Mammary epithelial cell (primary cell): ENCODE measurements at places on chromosomes 2 and 18. TPM values are rescaled to one million over a fixed set of nuclear protein-coding genes. Genes with fewer than 3 reads are reported as not detected.

SERPINB11 gene
- polyA plus RNA-seq: not detected

WNT10A gene
- 0.85 TPM for polyA plus RNA-seq

CFAP221 gene
- polyA plus RNA-seq: not detected

FAM237A gene
- polyA plus RNA-seq: not detected

GORASP2 gene
- polyA plus RNA-seq: 168 TPM

MTERF4 gene
- 26.5 TPM for polyA plus RNA-seq

TMEM87B gene
- polyA plus RNA-seq: 10.8 TPM

LOXL3 gene
- 2.2 TPM for polyA plus RNA-seq

IL1F10 gene
- 0.09 TPM for polyA plus RNA-seq

TRIM43 gene
- polyA plus RNA-seq: 0.09 TPM

CAB39 gene
- 55.2 TPM for polyA plus RNA-seq

FAM110C gene
- 18.5 TPM for polyA plus RNA-seq
